ENCODE measurements at places on chromosomes 1 and 21.
A peak's percentile ranks its signal among the peaks of the same experiment; 100 is the strongest.

DNA sequence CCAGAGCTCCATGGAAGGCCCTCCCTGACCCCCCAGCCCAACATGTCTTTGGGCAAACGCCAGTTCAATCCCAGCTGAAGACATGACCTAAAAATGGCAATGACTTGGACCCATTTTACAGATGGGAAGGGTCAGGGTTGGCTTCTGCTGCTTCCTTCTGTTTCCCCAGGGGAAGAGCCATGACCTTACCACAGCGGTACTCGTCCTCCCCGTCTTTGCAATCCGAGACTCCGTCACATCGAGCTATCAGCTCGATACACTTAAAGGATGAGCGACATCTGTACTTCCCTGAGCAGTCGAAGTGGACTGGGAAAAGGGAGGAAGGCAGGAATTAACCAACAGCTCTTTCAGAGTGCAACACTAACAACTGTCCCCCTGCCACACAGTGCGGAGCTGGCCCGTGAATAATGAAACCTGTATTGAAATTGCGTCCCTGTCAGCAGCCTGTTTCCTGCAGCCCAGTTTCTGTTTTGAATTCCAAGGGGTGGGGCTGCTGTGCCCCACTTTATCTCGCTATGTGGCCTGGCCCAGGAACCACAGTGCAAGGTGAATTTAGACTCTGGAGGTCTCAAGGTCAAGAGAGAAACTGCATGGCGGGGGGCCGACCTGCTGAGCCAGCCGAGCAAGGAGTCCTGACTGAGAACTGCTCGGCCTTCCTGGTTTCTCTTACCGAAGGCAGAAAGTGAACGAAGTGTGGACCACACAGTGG, 7.0 kb downstream of the TMPRSS3 start:
- DNase-seq = no peak

- no peak for DNase-seq
These were observed 57.8 kb downstream of the PGBD5 start for GRCh38 chr1:230368363-230368762.

DNA sequence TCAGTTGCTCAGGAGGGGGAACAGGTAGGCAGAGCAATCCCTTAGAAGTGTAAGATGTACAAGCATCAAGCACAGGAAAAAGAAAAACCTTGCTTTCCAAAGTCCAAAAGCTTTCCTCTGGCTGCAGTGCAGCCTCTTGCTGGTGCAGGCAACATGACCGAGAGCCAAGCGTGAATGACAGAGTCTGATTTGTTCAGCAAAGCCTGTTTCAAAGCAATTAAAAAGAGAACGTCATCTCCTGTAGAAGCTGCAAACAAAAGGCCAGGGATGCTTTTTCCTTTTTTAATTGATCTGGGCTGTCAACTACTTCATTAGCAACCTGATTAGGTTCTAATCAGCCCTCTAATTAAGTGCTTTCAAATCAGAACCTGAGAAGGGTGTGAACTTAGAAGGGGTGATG, 38.2 kb upstream of the PLA2G2C start:
- no peak for DNase-seq

DNA sequence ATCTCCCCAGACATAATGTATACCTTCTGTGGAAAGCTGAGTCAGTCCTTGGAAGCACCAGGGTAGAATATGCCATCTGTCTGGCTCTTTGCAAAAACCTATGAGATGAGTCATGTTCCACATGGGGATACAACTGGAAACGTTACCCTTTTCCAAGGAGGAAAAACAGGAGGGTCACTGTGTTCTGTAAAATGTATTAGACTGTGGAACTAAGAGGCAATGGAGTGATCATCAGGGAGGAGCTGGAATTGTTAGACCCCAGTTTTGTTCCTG, 16.1 kb upstream of the PSMD4 start:
- no peak for DNase-seq

DNA sequence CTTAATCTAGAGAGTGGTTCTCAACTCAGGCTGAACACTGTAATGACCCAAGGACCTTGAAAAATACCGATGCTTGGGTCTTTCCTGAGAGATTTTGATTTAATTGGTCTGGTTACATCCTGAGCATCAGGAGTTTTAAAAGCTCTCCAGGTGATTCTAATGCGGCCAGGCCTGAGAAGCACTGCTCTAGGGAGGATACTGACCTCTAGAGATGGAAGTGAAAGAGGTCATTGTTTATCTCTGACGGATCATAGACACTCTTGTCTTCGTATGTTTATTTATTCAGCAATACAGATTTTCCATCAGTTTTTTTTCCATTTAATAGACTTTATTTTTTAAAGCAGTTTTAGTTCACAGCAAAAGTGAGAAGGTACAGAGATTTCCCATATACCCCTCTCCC, 54.5 kb upstream of the IGSF5 start:
- DNase-seq = no peak

GRCh38 chr1:90501281-90501680, 215.8 kb downstream of the BARHL2 start:
- no peak for DNase-seq

- DNase-seq = no peak
These were observed 16.3 kb downstream of the LRRC71 start for GRCh38 chr1:156936721-156937220.

DNA sequence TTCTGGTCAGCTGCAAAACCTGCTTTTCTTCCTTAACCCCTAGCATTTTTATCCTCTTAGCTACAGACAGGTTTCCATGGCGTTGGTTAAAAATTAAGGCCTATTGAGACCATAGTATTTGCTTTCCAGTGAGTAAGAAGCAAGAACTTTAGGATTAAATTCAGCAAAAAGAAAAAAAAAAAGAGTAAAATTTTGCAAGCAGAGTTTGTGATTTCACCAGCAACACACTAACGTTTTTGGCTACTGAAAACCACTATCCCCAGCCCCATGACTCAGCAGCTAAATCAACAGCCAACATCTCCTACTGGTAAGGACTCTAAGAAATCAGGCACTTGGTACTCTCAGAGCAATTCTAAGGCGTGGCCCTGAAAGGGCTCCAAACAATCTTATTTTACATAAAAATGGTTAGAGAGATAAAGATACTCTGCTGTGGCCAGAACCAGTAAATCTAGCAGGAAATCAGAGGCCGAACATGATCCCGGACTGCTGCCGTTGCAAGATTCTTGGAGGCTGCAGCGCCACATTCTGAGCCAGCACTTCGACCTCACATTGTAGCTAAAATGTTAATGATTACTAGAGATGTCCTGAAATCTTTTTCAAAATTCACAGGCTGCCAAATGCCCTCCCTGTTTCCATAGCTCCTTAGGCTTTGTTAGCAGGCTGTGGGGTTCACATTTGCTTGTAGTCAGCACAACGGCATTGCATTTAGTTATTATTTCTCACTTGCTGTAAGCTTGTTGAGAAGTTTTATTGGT, 1.6 kb upstream of the ENO1 start:
- DNase-seq = no peak

- DNase-seq = no peak
These were observed 350.8 kb upstream of the KAZN start for GRCh38 chr1:14247666-14248065.

GRCh38 chr21:45074818-45075595, 627 bp downstream of the ADARB1 start:
- DNase-seq = no peak

DNA sequence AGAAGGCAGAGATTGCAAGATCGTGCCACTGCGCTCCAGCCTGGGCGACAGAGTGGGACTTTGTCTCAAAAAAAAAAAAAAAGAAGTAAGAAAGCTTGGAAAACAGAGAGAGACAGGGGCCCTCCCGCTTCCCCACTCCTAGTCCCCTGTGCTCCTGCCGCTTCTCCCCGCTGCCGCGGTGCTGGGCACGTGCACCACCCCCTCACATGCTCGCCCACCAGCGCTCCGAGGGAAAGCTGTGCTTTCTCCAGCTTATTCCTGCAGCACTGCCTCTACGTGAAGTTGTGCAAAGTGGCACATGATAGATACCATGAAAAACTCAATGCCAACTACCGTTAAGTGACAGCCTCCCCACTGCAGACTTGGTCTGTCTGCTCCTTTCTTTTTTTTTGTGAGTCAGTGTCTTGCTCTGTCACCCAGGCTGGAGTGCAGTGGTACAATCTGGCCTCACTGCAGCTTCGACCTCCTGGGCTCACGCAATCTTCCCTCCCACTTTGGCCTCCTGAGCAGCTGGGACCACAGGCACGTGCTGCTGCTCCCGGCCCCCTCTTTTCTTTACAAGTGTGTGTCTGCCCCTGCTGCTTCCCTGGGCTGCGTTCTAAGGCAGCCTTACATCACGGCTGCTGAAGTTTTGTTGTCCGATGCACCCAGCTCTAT, 15.4 kb downstream of the SLX9 start:
- no peak for DNase-seq

DNA sequence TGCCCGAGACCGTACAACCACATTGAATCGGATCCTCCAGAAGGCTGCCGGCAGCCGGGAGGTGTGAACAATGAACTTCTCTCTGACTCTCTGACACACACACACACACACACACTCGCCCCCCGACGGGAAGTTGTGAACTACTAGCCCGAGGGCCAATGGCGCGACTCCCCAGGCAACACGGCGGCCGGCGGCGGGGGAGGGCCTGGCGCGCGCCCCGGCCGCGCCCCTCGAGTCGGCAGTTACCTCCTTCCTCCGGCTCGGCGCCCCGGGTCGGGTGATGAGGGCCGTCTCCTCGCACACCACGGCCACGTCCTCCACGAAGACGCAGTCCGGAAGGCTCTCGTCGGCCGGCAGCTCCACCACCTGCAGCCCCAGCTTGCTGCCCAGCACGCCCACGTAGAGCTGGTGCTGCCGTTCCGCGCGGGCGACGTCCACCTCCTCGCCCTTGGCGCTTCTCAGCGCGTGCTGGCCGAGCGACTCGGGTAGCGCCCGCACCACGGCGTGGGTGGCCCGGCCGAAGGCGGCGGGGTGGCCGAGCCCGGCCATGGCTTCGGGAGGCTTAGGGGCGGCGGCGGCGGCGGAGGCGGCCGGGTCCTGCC, 361 bp downstream of the DDAH1 start:
- no peak for DNase-seq

- no peak for DNase-seq
These were observed 64.2 kb downstream of the TCP10L start for GRCh38 chr21:32520875-32521735.

DNA sequence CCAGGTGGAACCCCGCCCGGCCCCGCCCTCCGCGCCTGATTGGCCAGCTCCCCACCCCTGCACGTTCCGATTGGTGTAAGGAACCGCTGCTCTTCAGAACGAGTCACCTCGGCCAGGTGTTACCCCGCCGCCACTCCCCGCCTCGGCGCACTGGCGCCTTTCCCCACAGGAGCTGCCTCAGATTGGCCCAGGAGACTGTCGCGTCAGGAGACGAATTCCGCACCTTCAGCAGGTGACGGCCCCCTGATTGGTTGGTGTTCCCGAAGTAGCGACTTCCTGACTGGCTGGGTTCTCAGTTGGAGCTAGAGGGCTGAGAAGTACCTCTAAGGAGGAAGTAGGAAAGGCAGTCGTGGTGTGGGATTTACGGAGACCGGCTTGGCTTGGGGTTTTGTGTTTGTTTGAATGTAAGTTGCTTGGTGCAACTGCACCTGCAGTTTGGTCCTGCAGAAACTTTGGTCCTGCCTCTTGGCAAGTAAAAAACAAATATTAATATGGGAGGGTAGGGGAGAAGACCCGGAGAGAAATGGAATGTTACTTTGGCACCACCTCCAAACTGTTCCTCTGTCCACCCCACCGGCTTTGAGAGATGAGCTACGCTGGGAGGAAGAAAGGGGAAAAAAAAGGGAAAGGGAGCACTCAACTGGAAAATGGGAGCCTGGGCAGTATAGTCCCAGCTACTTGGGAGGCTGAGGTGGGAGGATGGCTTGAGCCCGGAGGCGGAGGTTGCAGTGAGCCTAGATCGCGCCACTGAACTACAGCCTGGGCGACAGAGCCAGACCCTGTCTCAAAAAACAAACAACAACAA, 415 bp upstream of the F11R start:
- peak; percentile 65 for DNase-seq

- no peak for DNase-seq
These were observed 238.2 kb upstream of the SGIP1 start for GRCh38 chr1:66295803-66296202.

DNA sequence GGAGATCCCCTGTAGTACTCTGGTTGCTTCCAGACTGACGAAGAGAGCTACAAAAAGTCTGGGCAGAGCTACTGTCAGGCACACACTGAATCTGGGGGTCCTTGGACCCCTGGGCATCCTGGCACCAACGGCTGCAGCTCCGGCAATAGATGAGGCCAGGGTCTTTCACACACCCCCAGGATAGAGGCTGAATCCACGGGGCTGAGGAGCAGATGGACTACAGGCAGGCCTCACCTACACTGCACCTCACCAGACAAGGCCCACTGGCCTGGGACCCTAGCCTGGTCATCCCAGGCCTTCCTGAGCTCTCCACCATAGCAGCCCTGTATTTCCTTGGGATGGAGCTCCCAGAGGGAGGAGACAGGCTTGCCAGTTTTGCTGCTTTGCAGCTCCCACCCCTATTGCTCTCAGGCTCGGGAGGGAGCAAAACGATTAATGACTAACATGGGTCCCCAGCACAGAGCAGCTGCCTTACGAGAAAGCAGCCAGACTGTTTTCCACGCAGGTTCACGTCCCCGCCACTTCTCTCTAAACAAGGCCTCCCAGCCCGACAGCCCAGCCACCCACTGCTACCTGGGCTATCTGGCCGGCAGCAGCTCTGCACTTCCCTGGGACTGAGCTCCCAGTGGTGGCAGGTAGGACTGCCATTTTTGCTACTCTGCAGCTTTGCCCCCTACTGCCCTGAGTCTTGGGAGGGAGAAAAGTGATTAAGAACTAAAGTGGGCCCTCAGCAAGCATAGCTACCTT, 1022.5 kb upstream of the ADGRL2 start:
- DNase-seq = no peak

DNA sequence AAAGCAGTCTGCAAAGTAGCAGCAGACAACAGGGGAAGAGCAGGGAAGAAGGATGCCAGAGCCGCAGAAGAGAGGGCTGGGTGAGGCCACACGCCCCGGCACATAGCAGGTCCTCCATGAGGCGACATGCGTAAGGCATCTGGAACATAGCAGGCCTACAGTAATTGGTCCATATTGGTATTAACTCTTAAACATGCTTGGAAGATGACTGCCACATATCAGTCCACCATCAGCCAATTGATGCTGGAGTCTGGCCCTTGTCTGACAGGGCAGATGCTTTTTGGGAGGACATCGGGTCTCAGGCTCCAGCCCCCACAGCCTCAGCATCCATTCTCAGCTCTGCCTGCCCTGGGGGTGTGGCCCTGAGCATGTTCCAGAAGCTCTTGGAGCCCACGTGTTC, 93.7 kb downstream of the TAS1R2 start:
- no peak for DNase-seq

DNA sequence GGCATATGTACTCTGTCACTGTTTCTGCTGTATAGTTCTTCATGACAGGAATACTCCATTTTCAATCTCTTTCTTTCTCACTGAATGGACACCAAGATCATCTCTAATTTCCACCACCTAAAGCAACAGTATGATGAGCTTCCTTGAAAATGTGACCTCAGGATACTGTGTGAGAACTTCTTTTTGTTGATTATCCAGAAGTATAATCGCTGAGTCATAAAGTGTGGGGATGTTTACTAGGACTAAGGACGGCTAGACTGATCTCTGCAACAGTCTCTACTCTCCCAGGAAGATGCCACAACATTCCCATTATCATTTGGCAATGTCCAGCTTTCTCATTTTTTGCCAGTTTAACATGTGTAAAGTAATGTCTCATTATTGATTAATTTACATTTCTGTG, 70.3 kb downstream of the TNFSF18 start:
- DNase-seq = no peak

All from cortex of kidney (tissue), 1 donor.